ENCODE measurements at places on chromosomes 5 and 9.
A peak's percentile ranks its signal among the peaks of the same experiment; 100 is the strongest.

- DNase-seq = no peak
Observed at GRCh38 chr5:81751836-81752643, 1.1 kb upstream of the SSBP2 start.

GRCh38 chr5:173010547-173011464 is 27.2 kb downstream of the ATP6V0E1 start:
- DNase-seq = peak; percentile 53

GRCh38 chr5:139117342-139117884 is 80.8 kb downstream of the SIL1 start:
- DNase-seq = no peak

DNA sequence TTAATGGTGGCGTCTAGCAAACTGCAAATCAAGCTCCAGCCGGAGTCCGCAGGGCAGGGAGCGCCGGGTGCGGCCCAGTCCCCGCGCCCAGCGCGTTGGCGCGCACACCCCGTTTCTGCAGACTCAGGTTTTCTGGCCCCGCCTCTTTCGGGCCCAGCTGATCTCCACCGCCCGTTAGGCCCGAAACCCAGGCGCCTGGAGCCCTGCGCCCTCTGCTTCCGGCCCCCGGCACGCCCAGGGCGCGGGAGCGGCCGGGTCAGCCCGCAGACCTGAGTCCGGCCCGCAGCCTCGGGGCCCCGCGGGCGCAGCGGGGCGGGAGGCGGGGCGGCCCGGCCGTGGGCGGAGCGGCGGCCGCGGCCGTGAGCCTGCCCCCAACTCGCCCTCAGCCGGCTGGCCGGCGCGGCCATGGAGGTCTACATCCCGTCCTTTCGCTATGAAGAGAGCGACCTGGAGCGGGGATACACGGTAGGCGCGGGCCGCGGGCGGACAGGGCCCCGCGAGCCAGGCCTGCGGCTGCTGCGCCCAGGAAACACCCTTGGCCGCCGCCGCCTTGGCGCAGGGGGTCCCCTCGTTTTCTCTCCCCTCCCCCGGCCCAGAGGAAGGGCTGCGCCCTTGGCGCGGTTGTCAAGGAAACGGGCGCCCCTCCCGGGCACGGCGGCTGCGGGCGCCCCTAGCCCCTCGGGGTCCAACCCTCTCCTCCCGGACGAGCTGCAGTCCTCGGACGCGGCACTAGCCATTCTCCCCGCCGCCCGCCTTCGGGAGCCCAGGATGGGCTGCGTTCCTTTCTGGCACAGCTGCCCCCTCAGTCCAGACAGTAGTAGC is at the start of gene SNX24:
SNX24 (plus strand) TSS at position 385 of the 822 bp plus-strand sequence; CDS start at position 406, 21 bp downstream.
- peak; percentile 93 for DNase-seq

DNA sequence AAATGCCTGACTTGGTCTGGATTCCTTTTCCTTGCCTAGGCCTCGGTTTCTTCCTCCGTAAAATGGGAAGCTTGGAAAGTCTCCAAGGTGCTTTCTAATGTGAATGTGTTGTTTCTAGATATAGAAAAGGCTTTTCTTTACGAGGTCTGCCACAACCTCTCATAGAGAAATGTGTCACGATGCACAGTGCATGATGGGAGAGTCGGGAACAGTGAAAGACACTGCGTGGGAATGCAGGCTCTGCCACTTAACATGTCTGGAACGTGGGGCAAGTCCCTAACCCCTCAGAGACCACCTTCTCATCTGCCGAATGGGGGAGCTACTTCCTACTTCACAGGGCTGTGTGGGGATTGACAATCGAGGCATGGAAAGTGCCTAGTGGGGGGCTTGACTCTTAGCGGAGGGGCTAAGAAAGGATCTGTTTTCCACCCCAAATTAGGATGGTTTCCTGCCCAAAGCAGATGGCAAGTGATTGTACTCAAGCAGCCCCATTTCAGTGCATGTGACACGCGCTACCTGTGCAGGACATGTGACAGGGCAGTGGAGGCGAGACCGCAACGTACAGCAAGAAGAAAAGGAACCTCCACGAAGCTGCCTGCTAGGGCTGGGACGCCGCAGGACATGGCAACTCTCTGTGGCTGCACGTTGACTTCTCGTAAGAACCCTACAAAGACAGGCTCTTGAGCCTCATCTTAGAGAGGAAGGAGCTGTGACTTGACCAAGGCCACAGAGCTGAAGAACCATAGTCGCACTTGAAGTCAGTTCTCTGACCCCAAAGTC is 115.2 kb downstream of the CRB2 start:
- DNase-seq = no peak

DNA sequence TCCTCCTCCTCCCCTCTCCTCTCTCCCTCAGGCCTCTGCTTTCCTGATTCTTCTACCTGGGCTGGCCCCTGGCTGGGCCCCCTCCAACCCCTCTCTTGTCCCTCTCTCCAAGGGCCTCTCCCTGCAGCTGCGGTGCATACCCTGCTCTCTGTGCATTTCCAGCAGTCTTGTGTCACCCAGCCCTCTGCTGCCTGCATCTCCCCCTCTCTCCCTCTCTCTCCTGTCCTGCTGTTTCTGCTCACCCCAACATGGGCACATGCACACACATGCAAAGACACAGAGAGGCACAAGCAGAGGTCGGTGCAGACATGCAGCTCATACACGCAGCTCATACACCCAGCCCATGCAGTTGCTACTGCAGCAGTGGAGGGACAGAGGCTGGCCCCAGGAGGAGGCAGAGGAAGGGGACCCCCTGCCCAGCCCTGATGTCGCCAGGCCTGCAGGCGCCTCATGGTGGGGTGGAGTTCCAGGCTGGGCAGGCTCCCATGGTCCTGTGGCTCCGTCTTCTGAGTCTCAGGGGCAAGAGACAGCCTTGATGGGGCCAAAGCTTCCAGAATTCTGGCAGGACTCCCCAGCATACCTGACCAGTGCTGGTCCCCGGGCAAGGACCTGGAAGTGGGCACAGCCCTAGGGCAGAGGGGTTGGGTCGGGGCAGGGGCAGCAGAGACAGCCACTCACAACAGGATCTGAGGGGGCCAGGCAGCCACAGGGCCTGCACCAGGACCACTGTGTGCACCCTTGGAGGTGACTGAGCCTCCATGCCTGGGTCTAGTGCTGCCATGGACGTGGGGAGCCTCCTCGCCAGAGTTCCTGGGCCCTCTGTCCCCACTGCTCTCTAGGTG is 216.9 kb downstream of the C9orf50 start:
- no peak for DNase-seq

DNA sequence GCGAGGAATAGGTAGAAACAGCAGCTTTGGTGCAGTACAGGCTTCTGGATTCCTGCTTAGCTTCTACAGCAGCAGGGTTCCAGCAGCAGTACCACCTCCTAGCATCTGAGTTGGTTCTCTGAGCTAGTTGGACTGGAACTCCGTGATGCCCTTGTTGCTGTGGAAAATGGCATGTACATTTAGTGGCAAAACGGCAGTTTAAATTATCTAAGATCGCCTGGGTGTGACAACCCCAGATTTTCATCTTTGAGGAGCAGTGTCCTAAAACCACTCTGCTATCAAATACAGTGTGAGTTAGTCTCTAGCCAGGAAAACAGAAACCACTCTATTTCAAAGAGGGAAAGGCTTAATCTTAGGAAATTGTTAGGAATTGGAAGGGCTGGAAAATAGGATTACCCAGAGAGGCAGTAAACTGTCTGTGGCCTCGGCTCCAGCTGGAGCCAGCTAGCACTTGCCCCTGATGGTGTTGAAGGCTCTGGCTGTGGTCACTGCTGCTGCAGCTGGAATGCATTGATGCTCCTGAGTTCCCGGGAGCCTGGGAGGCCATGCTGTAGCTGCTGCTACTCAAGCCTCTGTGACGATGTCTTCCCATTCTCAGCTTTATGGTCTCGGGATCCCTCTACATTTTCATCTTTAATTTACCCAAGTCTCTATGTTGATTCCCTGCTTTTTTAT is 29.4 kb downstream of the RAD23B start:
- DNase-seq = no peak

All from left lobe of liver (tissue), 2 donors.